ENCODE measurements at places on chromosomes 3 and 15. TPM values are rescaled to one million over a fixed set of nuclear protein-coding genes. Genes with fewer than 3 reads are reported as not detected.

THPO gene
- total RNA-seq: not detected

SYNPR gene
- not detected for total RNA-seq

CACNA2D3 gene
- total RNA-seq: 0.13 TPM

ZNF385D gene
- under 0.01 TPM for total RNA-seq

FAM81A gene
- total RNA-seq: 0.26 TPM

CSPG5 gene
- 0.26 TPM for total RNA-seq

NEK10 gene
- 1.0 TPM for total RNA-seq

ST3GAL6 gene
- 2.9 TPM for total RNA-seq

TMEM207 gene
- total RNA-seq: not detected

PIAS1 gene
- total RNA-seq: 6.8 TPM

PRSS50 gene
- not detected for total RNA-seq

HHLA2 gene
- total RNA-seq: not detected

HRG gene
- not detected for total RNA-seq

MYH15 gene
- under 0.01 TPM for total RNA-seq

ADAMTS7 gene
- total RNA-seq: 0.51 TPM

RASL12 gene
- total RNA-seq: not detected

TRPM1 gene
- under 0.01 TPM for total RNA-seq

SNURF gene
- 4.7 TPM for total RNA-seq

LRRK1 gene
- 4.2 TPM for total RNA-seq

ATP6V1A gene
- 55.5 TPM for total RNA-seq

ABHD17C gene
- 30.5 TPM for total RNA-seq

THOC7 gene
- total RNA-seq: 38.8 TPM

DNAH12 gene
- 0.13 TPM for total RNA-seq

CADM2 gene
- total RNA-seq: 0.26 TPM

Measured in bronchial epithelial cell (primary cell).